ENCODE measurements at places on chromosomes 7 and 10.

DNA sequence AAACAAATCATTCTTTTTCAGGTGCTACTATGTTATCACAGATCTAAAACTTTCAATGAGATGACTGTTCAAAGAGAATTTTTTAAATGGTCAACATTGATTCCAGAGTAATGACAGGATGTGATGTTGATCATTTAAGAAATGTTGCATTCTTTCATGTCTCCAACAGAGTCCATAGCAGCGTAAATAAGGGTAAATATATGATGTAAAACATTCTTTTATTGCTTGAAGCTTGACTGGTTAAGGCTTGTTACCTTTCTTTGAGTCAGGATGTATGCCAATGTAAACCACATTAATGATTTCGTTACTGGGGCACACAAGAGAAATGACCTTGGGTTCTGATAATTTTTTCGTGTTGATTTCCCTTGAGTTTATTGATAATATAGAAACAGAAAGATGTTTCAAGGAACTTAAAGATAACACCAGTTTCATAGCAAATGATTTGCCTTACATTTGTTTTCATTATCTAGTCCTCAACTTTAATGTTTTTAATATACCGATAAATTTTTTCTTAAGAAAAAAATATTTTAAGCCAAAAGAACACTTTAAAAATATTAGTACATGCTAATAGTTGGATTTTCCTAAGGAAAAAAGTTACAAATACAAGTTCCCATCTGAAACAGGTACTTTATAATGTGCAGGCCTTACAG lies 3.5 kb downstream of the STK17A start:
- DNase-seq, result no peak

GRCh38 chr10:3226960-3227744 lies 54.6 kb upstream of the PITRM1 start:
- DNase-seq, result no peak

- DNase-seq, result no peak
Observed at GRCh38 chr10:77036993-77037734, 600.4 kb downstream of the KCNMA1 start.

DNA sequence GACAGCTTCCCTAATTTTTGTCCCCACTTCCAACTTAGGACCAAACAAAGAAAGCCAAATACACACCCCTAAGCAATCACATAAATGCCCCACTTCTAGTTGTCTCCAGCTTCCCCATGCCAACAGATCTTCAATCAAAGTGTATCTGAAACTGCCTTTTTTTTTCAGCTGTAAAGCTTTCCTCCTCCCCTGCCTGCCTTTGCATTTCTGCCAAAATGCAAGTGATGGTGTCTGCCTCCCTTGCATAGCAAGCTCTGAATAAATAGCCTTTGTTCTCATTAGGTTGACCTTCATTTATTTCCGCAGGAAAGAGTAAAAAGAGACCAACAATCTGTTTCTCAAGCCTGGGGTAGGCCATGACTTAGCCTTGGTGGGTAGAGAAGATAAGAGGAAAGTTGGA lies 459.4 kb downstream of the GPAM start:
- no peak for DNase-seq

DNA sequence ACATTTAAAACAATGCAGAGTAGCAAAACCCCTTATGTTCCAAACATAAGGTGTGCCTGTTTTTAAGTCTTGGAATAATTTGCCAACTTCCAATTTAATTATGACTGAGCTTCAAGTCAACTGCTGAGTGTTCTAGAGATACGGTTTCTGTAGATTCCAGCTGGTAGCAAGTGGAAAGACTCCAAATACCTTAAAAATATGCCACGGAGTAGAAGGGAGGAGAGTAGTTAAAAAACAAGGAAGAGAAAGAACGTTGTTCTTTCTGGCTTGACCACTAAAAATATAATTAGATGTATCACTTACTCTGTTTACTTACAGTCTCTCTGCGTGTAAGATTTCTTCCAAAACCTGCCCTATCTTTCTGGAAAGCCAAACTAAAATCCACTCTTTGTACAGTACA lies 24.5 kb upstream of the ABLIM1 start:
- no peak for DNase-seq

DNA sequence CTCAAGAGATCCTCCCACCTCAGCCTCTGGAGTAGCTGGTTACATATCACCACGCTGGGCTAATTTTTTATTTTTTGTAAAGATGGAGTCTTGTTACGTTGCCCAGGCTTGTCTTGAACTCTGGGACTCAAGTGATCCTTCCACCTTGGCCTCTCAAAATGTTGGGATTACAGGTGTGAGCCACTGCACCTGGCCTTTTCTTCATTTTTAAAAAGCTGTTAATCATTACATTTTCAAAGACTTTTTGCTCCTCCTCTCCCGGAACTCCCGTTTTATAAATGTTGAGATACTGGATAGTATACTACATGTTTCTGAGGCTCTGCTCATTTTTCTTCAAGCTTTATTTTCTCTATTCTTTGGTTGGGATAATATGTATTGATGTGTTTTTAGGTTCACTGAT lies 16.4 kb downstream of the AOAH start:
- no peak for DNase-seq

GRCh38 chr10:77416311-77417135 lies 221.1 kb downstream of the KCNMA1 start:
- no peak for DNase-seq

DNA sequence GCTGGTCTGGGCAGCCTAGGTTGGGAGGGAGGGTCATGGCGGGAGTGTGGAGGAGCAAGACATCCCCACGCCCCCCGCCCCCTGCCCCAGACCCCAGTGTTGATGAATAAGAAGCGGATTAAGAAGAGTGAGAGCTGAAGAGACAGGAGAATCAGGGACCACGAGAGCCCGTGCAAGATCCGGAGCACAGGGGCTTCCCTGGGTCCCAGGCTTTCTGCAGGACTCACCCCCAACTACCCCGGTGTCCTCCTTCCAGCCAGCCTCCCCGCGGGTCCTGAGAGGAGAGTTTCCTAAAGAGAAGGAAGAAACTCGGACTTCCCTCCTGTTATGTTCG lies 20.1 kb downstream of the GHRHR start:
- DNase-seq, result no peak

Data from inflammatory macrophage treated with lipopolysaccharide for 4 hours (primary cell).